COR-L47 (cell line): ENCODE measurements at places on chromosomes 1 and 21.

DNA sequence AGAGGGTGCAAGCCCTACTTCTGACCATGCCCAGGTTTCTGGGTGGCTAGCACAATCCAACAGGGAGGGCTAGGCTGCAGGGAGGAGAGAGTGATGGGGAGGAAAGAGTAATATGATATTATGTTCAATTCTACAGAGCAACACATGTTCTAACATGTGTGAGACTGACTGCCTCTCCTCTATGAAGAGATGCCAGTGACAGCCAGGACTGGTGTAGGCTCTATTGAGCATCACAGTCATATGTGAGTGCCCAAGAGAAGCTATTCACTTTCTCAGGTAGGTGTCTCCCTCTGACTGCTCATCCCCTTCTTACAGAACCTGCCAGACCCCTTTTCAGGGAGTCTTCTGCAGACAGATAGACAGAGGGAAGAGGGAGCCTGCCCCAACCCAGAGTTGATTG lies 446.1 kb downstream of the SIPA1L2 start:
- peak; percentile 16 for DNase-seq

DNA sequence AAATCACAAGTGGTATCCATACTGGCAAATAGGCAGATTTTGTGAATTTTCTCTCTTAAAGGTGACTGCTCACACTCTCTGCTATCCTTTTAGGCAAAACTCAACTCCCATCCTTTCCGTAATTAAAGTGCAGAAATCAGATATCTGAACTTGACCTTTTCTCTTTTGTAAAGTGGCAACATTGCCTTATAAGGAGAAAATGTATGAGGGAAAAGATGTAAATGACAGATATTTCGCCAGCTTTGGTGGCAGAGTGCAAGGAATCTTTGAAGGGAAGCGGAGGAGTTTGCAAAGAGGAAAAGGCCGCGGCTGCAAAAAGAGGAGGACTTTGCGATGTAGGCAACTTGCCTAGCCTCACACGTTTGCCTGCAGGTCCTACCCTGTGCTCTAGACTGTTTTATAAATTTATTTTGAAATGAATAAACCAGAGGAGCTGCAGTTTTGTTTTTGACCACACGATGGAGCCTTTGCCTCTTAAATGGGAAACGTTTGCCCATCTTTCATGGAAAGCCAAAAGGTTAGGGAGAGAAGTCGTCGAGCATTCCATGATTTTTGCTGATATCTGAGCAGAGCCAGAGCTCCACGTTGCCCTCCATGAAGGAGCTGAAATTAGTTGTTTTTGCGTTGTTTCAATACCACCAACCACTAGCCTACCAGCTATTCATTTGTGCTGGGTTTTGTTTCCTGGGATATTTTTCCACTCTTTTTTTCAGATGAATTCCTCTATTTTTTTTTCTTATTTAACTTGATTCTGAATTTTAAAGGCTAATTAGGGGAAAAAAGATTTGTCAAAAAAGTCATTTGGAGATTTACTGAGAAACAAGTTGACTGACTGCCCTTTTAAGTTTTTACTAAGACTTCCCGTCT lies 242.3 kb downstream of the LMX1A start:
- peak; percentile 58 for DNase-seq

- DNase-seq: no peak
These were observed 96.6 kb downstream of the SLC44A5 start for GRCh38 chr1:75514270-75514669.

- DNase-seq: no peak
These were observed 18.7 kb upstream of the PPP1R8 start for GRCh38 chr1:27811741-27812500.

DNA sequence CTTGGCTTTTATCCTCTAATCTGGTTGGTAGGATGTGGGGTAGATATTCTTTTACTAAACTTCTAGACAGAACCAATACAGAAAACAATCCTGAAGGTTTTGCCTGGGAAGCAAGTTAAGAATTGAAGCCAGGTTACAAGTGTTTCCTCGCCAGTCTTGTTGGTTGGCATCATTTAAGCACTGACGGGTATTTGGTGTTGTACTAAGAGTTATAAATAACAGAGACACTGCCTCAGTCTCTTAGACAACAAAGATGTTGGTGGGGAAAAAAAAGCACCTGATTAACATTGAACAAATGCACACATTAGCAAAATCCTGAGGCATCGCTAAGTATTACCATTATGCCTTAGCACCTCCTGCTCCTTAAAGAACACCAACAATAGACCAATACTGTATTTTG lies 272.2 kb downstream of the BRINP2 start:
- no peak for DNase-seq
